ENCODE measurements at places on chromosomes 4 and X. TPM values are rescaled to one million over a fixed set of nuclear protein-coding genes. Genes with fewer than 3 reads are reported as not detected.

- DNase-seq: no peak
These were observed 24.8 kb downstream of the NHSL2 start for GRCh38 chrX:71935476-71935875.

GRCh38 chr4:101183666-101184373 is 163.5 kb downstream of the PPP3CA start:
- no peak for DNase-seq

DNA sequence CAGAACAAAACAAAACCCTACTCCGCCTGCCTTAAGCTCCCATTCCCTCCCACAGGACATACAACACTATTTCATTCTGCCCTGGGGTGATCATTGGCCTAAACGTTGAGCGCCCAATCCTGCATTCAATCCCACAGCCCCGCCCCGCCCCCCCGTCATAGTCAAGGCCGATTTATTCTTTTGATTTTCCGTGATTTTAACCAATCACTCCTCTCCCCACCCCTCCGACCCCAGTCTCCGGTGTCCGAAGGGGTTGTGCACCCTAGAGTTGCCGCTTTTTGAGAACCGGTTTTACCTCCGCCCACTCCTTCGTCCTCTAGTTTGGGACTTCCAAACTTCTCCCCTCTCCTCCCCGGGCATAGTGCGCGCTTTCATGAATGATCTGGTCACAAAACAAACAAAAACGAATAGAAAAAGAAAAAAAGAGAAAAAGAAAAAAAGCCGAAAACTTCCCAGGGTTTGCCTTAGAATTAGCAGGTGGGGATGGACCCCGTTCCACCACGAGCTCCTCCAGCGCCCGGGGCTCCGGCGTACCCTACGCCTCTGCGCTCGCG is 446 bp upstream of the UBE2A start:
- DNase-seq: peak; percentile 48

GRCh38 chrX:12867685-12868084 is 813 bp downstream of the TLR7 start:
- peak; percentile 12 for DNase-seq

DNA sequence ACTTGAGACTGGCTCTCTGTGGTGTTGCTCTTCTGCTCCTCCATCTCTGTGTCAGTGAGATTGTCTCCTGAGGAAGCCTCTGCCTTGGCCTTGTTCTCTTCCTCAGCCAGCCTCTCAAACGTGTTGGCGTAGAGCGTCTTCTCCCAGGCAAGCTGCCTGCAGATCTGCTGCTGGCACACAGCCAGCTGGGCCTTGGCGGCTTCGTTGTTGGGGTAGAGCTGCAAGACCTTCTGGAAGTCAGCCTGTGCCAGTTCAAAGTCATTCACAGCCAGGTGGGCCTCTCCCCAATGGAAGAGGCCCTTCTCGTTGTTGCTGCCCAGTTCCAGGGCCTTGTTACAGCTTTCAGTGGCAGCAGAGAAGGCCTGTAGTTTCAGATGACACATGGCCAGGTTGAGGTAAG is 159.1 kb downstream of the NDST3 start:
- no peak for DNase-seq

KIF4A gene
- total RNA-seq: 8.1 TPM

DNA sequence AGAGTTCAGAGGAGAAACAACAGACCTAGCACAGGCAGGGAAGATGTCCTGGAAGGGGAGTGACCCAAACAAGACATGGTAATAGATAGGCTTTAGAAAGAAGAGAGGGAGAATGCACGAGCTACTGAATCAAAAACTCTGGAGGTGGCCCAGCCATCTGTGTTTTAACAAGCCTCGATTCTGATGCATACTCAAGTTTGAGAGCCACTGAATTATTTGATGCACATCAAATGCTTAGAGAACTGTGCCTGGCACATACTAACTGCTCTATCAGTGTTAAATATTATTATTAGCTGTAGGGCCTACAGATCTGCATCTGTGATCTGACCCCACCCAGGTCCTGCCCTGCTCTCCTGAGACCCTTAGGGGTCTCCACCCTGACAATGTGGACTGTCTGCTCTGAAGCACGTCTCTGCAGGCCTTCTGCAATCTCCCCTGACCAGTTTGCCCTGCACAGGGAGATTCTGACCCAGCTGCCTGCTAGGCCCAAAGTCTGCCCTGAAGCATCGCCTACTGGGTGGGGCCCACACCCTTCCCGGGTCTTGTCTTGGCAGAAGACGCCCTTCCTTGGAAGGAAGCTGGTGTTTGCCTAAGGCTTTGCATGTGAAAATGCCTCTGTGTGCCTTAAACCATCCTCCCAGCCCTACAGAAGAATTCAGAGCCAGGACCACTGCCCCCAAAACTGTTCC is 201.5 kb upstream of the KLF3 start:
- DNase-seq: no peak

- no peak for DNase-seq
These were observed 4.1 kb upstream of the CPLX1 start for GRCh38 chr4:829761-830600.

MAGEB18 gene
- total RNA-seq: not detected

SYNPO2 gene
- total RNA-seq: 194 TPM

MYL5 gene
- 9.1 TPM for total RNA-seq

TFE3 gene
- 45.1 TPM for total RNA-seq

DNA sequence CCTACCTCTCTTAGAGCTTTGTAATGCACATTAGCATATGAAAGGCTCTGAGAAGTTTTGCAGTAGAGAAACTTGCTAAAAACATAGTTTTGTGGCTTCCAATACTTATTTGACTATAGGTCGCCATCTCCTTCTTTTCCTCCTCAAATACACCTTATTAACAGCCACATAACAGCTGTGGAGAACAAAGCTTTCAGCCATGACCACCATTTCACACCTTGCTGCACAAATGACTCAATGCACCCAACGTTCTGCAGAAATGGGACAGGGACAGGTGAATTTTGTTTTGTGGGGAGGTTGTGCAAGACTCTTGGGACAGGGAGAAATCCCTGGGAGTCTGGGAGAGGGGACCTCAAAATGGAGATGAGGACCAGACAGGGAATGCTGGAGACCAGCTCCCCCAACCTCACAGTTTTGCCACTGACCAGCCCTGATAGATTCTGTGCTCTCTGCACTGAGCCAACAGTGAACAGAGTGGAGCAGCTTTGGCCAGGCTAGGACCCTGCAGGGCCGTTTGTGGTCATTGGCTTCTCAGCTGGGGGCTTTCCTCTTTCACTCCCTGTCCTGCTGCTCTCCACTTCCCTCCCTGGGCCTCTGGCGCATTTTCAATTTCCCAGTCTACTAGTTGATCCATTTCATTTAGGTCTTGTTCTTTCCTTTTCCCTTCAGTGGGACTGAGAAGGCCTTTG is 16.6 kb downstream of the FRMPD3 start:
- DNase-seq: no peak

- no peak for DNase-seq
These were observed 62.9 kb downstream of the ELOVL6 start for GRCh38 chr4:110135523-110135922.

DNA sequence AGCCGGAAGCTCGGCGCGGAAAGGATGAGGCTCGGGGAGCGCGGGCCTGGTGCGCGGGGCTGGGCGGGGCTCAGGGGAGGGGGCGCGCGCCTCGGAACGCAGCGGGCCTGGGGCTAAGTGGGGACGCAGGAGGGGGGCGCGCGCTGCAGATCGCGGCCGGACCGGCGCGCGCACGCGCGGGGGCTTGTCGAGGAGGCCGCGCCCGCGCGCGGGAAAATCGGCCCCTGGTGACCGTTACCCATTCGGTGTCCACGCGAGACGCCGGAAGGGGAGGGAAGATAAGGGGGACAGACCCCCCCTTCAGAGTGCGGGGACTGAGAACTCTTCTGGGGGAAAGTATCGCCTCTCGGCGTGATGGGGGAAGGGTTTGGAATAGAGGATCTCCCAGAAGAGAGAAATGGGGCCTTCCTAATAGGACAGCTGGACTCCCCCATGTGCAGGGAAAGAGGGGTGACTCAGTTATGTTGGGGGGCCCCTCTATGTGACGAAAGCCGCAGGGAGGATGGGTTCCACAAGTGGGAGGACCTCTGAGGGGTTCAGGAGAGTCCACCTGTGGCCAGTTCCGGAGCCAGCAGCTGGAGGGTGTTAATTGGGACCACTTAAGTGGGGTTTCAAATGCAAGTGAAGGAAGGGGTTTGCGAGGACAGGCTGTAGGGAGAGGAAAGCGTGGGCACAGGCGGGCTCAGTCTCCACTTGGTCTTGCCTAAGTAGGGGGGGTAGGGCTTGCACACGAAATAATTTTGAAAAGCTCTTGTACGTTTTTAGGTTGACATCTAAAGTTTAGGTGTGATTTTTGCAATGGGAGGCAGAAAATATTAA is 584 bp downstream of the SUV39H1 start:
- DNase-seq: peak; percentile 30
